ENCODE measurements at places on chromosomes 5 and 9. TPM values are rescaled to one million over a fixed set of nuclear protein-coding genes. Genes with fewer than 3 reads are reported as not detected.

Gene ARL14EPL
- not detected for total RNA-seq

Gene STPG3
- total RNA-seq, result not detected

Gene GPBP1
- total RNA-seq, result 29.5 TPM

Gene APBA1
- total RNA-seq, result 0.07 TPM

Gene DNAI1
- total RNA-seq, result not detected

Gene CATSPER3
- 0.40 TPM for total RNA-seq

Gene LCN9
- total RNA-seq, result not detected

GRCh38 chr9:135737840-135738521 is 36.0 kb downstream of the KCNT1 start:
- DNase-seq, result no peak

GRCh38 chr9:113511047-113511521 is 47.6 kb downstream of the RGS3 start:
- no peak for DNase-seq

DNA sequence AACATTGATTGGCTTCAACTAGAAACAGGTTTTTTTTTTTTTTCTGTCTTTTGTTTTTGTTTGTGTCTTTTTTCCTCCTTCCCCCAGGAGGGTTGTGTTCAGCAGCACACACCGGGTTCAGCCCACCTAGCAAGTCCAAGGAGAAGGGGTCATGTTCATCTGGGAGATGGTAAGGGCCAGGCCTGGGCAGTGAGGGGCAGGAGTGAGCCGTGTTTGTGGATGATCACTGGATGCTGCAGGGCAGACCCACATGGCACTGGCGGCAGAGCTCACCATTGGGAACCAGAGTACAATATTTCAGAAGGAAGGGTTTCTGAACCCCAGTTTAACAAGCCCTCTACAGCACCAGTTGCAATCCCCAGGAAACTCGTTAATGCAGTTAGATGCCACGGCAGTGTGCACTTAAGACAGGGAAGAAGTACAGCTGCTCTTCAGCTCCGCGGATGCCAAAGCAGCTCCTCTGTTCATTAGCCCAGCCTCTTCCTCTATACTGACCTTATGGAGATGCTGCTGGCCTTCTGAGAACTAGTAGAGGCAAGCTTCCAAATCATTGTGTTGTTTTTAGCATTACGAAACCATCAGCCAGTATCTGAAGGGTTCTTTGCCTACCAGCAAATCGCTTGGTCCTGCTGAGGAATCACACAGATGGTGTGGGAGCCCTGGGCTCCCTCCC is 508.2 kb upstream of the WWC1 start:
- DNase-seq, result no peak

GRCh38 chr9:133664173-133665050 is 28.2 kb downstream of the DBH start:
- no peak for DNase-seq

GRCh38 chr5:69167493-69167855 is 524 bp downstream of the CCNB1 start:
- no peak for DNase-seq

DNA sequence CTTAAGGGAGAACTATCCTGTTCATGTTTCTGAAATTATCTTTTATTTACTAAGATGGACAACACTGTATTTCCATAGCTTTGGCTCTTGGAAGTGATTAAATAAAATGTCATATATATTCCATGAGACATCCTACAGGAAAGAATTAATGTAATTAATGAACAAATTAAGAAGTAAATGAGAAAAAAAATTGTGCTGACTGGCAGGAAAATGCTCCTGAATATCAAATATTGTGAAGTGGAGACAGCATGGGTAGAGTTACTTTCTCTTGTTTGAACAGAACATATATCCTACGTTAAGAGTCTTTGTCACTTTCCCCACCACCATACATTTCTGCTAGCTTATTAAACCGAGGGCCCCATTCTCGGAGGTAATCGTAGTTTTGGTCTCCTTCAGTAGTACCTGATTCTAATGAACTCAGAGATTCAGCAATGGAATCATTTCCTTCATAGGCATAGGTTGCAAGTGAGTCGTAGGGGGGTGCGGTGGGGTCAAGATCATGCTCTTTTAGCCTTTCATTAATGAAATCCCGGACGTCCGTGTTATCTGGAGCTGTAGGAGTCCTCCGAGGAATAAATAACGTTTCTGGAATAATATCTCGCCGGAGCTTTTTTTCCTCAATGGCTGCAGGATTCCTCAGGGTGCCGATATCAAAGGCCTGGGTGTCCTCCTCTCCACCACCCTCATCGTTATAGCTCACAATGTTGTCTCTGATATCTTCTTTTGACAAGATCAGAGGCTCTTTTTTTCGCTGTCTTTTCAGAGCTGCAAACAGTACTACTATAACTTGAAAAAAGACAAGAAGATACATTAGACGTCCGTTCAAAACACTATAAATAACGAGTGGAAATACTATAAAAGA is 157.2 kb downstream of the CDH10 start:
- DNase-seq, result no peak

DNA sequence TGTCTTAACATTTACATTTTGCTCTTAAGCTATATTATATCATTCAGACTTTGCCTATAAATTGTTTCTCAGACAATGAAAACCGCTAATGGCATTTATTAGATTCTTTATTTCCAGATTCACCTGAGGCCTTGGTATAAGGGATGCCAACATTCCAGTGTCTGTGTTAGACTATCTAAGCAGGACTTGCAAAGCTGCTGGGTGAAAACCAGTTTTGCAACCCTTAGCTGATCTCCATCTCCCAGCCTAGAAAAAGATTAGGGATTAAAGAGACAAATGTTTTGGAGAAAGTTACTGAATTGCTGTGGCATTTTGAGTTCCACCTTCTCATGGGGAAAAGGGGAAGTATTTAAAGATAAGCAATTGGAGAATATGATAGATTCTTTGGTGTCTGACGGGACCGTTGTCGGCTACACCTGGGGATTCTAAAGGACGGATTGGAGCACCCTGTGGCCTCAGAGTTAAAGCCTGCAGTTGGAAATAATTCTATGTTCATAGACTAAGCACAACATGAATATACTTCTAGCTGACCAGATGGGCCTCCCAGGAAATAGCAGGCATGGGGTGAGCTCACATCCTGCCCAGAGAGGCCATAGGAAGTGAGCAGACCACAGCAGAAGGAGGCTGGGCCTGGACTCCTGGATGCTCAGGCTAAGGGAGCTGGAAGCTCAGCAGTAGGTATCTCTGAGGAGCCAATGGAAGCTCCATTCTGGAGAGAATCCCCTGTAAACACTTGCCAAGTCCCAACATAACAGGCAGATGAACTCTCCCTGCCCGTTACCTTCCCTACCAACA is 21.8 kb downstream of the ENTREP1 start:
- DNase-seq, result peak; percentile 23

GRCh38 chr5:1831257-1831656 is 30.1 kb downstream of the NDUFS6 start:
- no peak for DNase-seq

- no peak for DNase-seq
Measured at GRCh38 chr9:97636903-97637302, 3.3 kb downstream of the NCBP1 start.

DNA sequence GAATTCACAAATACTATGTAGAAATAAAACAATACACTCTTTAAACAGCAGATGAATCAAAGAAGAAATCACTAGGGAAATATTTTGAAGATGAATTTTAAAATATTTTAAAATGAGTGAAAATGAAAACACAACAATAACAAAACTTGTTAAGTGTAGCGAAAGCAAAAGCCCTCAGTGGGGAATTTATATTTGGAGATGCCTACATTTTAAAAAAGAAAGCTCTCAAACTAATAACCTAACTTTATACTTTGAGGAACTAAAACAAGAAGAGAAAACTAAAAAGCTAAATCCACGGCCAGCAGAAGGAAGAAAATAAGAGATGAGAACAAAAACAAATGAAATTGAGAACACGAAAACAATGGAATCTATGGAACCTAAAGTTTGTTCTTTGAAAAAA is 22.7 kb downstream of the SPDL1 start:
- no peak for DNase-seq

DNA sequence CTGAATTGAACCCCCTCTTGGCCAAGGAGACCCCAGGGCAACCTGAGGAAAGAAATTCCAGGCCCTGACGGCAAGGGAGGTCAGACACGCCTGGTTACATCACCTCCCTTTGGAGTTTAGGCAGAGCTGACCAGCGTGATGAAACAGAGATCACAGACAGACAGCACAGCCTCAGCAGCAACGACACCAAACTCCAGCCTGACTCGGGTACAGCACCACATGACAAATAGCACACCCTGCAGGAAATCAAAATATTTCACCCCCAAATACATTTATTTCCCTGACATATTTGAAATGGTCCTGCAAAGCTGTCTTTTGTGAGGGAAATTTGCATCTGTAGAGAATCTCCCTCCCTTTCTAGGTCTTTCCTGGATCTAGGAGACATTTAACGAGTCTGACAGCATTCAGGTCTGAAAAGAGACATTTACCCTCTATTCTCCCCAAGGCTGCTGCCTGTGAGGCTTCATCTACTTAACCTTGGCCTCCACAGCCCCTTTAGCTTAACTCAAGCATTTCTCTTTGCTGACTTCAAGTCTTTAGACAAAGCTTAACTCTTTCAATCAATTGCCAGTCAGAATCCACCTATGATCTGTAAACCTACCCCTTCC is 2.6 kb downstream of the QSOX2 start:
- peak; percentile 18 for DNase-seq

- DNase-seq, result no peak
Measured at GRCh38 chr9:71025728-71026127, 95.7 kb downstream of the TRPM3 start.

DNA sequence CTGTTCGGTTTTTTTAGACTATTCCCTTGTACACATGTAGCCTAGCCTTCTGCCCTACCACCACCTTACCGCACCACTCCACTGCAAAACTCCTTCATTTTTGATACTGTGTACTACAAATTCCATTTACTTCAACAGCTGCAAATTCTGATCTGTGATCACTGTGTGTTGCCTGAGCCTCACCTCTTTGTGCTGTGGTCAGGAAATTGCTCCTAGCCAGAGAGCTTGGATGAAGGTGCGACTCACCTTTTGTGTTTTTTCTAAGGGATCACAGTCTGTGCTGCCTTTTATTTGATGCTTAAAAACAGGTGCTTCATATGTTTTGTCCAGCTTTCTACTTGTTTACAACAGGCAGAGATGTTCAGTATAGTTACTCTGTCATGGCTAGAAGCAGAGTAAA is 31.5 kb downstream of the CSNK1G3 start:
- DNase-seq, result no peak

GRCh38 chr5:61666064-61666621 is 334.1 kb downstream of the ZSWIM6 start:
- DNase-seq, result no peak

GRCh38 chr5:93421468-93421867 is 159.6 kb downstream of the NR2F1-AS1 start:
- no peak for DNase-seq

DNA sequence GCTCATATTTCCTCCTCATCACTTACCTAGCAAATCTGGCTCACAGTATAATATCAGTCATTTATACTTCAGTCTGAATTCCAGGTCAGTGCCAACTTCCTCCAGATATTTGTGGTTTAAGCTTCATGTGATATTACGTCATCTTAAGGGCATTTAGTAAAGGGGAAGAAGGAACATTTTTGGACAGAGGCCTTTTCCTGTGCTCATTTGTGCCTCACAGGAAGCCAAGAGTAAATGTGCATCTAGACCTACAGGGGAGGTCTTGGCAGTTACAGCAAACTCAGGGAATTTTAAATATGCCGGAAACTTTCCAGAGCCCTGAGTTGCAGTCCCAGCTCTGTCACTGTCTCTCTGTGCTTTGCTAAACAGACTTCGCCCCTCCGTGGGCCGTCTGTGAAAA is 12.3 kb upstream of the KCNIP1 start:
- DNase-seq, result peak; percentile 79

DNA sequence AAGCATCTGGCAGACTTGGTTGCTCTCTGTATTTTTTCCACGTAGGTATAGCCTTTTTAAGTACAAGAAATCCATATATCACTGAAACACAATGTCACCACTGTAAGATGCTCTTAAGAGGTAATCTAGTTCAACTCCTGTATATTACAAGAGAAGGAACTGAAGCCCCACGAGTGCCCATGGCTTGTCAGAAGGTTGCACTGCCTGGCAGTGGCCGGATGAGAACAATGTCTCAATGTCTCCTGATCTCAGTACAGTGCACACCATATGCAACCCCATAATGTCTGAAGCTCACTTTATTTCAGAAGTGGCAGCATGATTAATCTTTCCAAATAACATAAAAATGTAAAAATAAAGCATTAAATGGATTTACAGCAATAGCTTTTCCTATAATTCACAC is 27.7 kb downstream of the TUT7 start:
- DNase-seq, result no peak

GRCh38 chr5:56575821-56576220 is 239.5 kb upstream of the MAP3K1 start:
- peak; percentile 10 for DNase-seq

GRCh38 chr5:2891781-2892180 is 140.3 kb upstream of the IRX2 start:
- DNase-seq, result no peak

DNA sequence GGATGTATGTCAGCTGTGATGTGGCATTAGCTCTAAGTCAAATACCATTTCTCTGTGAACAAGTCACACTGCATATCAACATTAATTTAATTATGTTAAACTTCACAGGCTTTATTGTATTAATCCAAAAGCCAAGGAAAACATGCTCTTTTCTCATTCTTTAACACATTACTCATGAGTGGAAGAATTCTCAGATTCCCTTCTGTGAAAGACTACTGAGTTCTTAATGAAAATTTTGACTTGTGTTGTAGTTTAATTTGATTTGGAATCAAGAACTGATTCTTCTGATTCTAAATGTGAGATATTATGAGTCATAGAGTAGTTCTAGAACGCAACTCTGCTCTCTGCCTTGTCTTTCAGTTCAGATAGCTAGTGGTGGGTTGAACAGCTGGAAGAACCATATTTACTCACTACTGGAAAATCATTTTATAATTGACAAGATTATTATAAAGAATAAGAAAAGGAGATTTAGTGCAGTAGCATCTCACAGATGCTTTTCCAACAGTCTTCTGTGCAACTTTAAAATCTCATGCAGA is 90.6 kb downstream of the VCAN start:
- DNase-seq, result no peak

DNA sequence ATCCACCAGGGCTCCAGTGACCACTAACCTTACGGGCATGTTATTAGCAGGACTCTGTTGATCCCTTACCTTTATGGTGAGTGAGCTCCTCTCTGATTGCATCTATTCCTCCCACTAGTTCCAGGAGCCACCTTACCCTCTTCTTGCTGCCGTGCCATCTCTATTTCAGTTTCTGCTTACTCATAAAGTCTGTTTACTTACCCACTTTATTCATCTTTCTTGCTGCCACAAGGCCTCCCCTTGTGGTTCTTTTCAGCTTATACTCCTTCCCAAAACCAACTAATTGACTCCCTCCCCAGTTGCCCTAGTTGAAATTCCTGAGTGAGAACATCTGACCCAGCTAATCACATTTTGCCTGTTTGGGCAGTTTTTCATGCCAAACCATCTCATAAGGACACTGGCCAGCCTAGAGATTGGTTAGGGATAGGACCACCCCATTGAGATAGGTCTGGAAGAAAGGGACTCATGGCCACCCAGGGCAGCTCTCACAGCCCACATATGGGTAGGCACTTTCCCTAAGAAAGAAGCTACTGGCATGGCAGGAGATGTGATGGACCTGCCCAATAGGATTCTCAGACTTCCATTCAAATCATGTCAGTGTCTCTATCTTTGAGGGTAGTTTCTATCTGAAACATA is 412.7 kb downstream of the EFNA5 start:
- peak; percentile 83 for DNase-seq

- DNase-seq, result no peak
Measured at GRCh38 chr9:89869793-89870580, 265.2 kb downstream of the GADD45G start.

Data from PC-3 (cell line).